Suprapubic skin (tissue), 4 donors: ENCODE measurements at places on chromosomes 1 and 21.

DNA sequence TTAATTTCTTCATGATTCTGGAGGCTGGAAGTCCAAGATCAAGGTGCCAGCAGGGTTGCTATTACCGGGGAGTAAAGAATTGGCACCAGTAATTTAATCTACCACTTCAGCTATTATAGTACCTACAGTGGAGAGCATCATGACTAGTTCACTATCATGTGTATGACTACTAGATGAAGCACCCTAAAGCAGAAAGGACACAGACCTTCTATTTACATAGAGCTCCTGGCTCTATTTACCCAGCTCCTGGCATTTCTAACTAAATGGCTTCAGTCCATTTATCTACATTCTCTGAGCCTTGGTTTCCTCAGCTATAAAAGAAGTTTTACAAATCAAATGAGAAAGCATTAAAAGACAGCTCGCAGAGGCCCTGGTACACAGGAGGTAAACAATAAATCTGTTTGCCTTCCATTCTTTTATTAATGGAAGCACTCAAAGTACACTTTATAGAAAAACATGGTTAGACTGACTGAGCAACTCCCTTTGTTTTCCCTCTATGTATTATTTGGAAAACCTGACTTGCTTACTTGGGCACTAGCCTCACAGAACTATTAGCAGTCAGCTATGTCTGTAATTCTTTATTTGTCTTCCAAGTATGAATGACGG is 203.0 kb downstream of the SLC35F3 start:
- H3K36me3 ChIP-seq, result no peaks in the 10 kb centered on the region
- no peak for DNase-seq
- H3K4me1 ChIP-seq, result peaks cover under 1% of the 10 kb centered on the region

- no peaks in the 10 kb centered on the region for H3K36me3 ChIP-seq
- DNase-seq, result peak; percentile 72
- H3K27ac ChIP-seq, result no peak overlapping the region
These were observed 23.9 kb upstream of the SAMD11 start for GRCh38 chr1:899636-900317.

DNA sequence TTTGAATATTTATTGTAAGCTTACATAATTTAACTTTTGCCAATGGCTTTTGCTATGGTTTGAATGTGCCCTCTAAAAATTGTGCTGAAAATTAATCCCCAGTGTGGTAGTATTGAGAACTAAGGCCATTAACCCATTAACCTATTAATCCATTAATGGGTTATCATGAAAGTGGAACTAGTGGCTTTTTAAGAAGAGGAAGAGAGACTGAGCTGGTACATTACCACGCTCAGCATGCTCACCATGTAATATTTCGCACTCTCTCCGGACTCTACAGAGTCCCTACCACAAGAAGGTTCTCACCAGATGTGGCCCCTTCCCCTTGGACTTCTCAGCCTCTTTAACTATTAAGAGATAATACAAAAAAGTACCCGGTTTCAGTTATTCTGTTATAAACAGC is 164.4 kb upstream of the ZRANB2 start:
- no peaks in the 10 kb centered on the region for H3K27me3 ChIP-seq
- H3K4me3 ChIP-seq, result no peak overlapping the region
- H3K4me1 ChIP-seq, result no peaks in the 10 kb centered on the region
- H3K36me3 ChIP-seq, result no peaks in the 10 kb centered on the region

DNA sequence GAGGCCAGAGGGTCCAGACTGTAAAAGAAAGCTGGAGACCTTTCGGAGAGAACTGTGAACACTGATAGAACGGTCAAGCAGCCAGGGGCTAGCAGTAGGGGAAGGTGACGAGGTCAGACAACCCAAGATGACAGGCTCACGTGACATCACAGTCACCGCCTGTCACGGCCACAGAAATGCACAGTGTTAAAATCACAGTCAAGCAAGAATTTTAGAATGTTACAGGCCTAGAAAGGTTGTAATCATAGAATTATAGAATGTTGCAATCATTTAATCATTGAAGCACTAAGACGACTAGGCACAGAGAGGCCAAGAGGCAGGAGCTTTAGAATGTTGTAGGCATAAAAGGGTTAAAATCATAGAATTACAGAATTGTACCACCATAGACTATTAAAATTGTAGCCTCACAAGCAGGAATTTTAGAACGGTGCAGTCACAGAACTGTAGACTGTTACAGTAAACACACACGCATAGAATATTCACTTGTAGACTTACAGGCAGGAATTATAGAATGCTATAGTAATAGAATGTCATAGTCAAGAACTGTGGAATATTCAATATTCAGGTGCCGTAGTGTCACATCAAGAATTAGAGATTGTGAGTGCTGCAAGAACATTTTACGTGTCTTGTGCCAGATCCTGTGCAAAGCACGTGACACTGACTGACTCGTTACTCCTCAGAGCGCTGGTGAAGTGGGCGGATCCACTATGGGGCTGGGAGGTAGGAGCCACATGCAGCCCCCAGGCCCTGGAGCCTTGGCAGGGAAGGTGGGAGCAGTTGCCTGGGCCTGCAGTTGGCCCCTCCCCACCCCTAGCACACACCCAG is 118.1 kb downstream of the EPHB2 start:
- H3K36me3 ChIP-seq, result no peaks in the 10 kb centered on the region
- peak overlapping the region; percentile 33 for H3K27ac ChIP-seq
- no peak overlapping the region for H3K4me3 ChIP-seq
- H3K27me3 ChIP-seq, result no peaks in the 10 kb centered on the region
- H3K4me1 ChIP-seq, result peaks cover 60% of the 10 kb centered on the region

DNA sequence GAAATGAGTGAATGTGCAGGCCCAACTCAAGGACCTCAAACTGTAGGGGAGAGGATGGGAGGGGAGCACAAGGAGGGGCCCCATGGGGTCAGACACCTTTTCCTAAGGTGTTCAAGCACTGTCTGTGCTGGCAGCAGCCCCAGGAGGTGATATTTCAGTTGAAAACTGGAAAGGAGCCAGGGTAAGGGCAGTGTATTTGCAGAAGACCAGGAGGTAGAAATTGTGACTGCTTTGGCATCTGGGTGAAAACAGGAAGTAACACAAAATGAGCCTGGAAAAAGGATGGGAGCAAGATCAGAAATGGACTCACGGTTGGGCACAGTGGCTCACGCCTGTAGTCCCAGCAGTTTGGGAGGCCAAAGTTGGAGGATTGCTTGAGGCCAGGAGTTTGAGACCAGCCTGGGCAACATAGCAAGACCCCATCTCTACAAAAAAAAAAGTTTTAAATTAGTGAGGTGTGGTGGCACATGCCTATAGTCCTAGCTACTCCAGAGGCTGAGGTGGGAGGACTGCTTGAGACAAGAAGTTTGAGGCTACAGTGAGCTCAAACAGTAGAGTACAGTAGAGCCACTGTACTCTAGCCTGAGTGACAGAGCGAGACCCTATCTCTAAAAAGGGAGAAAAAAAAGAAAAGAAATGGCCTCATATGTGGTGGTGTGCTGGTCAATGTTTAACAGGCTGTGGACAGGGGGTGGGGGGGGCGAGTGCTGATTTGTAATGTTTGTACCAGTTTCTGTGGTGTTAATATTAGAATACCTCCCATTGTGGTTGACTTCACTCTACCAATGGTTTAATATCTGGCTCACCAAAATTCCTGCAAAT is 76.2 kb upstream of the ANGPTL1 start:
- no peak overlapping the region for H3K27ac ChIP-seq
- no peaks in the 10 kb centered on the region for H3K27me3 ChIP-seq
- no peaks in the 10 kb centered on the region for H3K36me3 ChIP-seq
- DNase-seq, result no peak
- no peak overlapping the region for H3K4me3 ChIP-seq

DNA sequence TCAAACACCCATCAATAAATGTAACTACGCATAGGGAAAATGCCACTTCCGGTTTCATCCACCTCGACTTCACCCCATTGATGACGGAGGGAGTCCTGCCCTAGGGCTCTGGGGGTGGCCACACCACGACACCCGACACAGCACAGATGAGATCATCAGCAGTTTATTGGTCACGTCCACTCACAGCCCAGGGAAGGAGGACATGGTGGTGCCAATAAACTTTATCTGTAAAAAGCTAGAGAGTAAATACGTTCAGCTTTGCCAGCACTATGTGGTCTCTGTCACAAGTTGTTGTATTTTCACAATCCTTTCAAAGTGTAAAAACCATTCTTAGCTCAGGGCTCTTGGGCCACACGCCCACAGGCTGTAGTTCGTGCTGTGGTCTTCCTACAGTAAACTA is 16.3 kb downstream of the SETD4 start:
- no peak for DNase-seq
- H3K27me3 ChIP-seq, result no peaks in the 10 kb centered on the region
- peaks cover 81% of the 10 kb centered on the region for H3K36me3 ChIP-seq
- no peak overlapping the region for H3K4me3 ChIP-seq
- H3K4me1 ChIP-seq, result no peaks in the 10 kb centered on the region
- H3K27ac ChIP-seq, result no peak overlapping the region

DNA sequence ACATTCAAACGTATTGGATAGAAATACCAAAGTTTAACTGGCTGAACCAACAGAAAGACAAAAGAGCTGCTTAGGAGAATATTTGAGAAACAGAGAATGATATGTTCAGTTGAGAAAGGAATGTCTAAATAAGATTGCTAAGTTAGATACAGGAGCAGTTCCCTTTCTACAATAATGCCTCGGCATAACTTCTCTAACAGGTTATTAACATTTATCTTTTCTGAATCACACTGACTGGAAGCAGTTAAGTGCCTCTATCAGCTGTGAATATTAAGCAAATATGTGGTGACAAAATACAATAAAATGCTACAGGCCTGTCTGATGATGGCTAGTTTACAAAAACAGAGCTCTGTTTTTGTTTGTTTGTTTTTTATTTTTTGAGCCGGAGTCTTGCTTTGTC is 121.9 kb downstream of the KCNK1 start:
- no peak overlapping the region for H3K27ac ChIP-seq
- H3K36me3 ChIP-seq, result no peaks in the 10 kb centered on the region
- H3K27me3 ChIP-seq, result no peaks in the 10 kb centered on the region

- no peak overlapping the region for H3K27ac ChIP-seq
- peaks cover 2% of the 10 kb centered on the region for H3K4me1 ChIP-seq
- H3K27me3 ChIP-seq, result no peaks in the 10 kb centered on the region
- DNase-seq, result no peak
These were observed 99.4 kb upstream of the S1PR1 start for GRCh38 chr1:101137144-101138126.

DNA sequence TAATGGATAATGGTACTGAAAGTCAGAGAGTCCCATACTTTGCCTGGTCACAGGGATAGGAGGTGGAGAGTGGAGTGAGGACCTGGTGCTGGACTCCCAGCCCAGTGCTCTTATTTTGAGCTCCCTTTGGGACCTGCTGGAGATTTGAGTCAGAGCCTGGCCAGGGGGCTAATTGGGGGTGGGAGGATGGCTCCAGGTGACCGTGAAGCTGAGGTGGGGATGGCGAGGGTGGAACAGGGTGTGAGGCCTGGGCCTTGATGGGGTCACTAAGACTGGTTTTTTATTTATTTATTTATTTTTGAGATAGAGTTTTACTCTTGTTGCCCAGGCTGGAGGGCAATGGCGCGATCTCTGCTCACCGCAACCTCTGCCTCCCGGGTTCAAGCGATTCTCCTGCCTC is 17.8 kb downstream of the AMPD2 start:
- peaks cover 31% of the 10 kb centered on the region for H3K4me1 ChIP-seq
- no peak for DNase-seq
- H3K27me3 ChIP-seq, result no peaks in the 10 kb centered on the region
- no peak overlapping the region for H3K4me3 ChIP-seq
- H3K36me3 ChIP-seq, result no peaks in the 10 kb centered on the region
- H3K27ac ChIP-seq, result no peak overlapping the region

DNA sequence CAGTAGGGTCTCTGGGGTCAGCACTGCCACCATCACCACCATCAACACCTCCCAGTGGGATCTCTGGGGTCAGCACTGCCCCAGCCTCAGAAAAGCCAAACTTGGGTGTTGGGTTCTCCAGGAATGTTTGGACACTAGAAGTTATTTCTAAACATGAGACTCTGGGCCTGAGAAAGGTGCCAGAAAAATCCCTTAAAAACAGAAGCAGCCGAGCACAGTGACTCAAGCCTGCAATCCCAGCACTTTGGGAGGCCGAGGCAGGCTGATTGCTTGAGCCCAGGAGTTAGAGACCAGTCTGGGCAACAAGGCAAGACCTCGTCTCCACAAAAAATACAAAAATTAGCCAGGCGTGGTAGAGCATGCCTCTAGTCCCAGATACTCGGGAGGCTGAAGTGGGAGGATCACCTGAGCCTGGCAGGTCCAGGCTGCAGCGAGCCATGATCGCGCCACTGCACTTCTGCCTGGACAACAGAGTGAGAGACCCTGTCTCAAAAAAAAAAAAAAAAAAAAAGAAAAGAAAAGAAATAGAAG is 470 bp downstream of the PTAFR start:
- H3K36me3 ChIP-seq, result no peaks in the 10 kb centered on the region
- DNase-seq, result no peak

DNA sequence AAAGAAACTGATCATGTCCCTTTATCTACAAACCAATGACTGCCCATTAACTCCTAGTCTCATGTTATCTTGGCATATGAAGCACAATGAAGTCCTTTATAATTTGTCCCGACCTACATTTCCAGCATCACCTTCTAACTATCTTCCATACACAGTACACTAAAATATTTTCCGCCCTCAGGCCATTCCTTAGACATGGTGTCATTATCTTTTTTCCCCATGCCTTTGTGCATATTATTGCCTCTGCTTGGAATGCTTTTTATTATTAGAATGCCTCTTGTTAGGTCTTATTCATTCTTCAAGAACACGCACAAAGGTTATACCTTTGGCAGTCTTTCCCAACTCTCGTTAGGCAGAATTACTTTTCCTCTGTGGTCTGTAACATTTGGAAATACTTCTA is 39.6 kb downstream of the ATG4C start:
- H3K27ac ChIP-seq, result no peak overlapping the region
- H3K4me3 ChIP-seq, result no peak overlapping the region
- no peaks in the 10 kb centered on the region for H3K27me3 ChIP-seq
- no peaks in the 10 kb centered on the region for H3K36me3 ChIP-seq
- H3K4me1 ChIP-seq, result no peaks in the 10 kb centered on the region

DNA sequence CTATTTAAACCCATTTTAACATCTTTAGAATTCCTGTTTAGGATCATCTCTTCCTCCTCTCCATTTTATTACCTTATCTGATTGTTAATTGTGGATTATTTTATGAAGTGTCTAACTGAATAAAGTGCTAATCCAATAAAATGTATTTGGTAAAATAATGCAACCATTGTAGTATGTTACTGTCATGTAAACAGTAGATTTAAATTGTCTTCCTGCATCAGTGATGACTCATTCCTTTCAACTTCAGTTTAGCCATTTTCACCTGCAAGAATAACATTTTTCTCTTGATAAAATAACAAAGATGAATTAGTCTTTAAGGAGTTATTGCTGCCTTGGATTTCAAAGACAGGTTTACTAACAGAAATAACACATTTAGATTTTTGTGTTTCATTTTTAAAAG is 5.4 kb downstream of the PPP2R5A start:
- DNase-seq, result no peak
- H3K27ac ChIP-seq, result no peak overlapping the region
- peaks cover 66% of the 10 kb centered on the region for H3K4me1 ChIP-seq
- no peaks in the 10 kb centered on the region for H3K27me3 ChIP-seq
- H3K36me3 ChIP-seq, result no peaks in the 10 kb centered on the region
